ENCODE measurements at places on chromosomes 5 and 9. TPM values are rescaled to one million over a fixed set of nuclear protein-coding genes. Genes with fewer than 3 reads are reported as not detected.

Gene ZDHHC21
- 3.7 TPM for polyA plus RNA-seq

Gene GAS1
- 0.03 TPM for polyA plus RNA-seq

Gene TSSK1B
- polyA plus RNA-seq = not detected

Gene FAM78A
- polyA plus RNA-seq = 0.65 TPM

Gene DNAJC25
- 8.5 TPM for polyA plus RNA-seq

Gene CACNA1B
- 0.01 TPM for polyA plus RNA-seq

Gene TAF11L5
- polyA plus RNA-seq = not detected

Gene IL31RA
- 0.95 TPM for polyA plus RNA-seq

Gene ZNF366
- polyA plus RNA-seq = not detected

Gene STING1
- 0.92 TPM for polyA plus RNA-seq

- no peak for DNase-seq
These were observed 36.5 kb downstream of the HABP4 start for GRCh38 chr9:96486386-96487028.

GRCh38 chr5:172102913-172103626, 85.0 kb downstream of the STK10 start:
- DNase-seq = peak; percentile 73

- DNase-seq = no peak
These were observed 206.0 kb upstream of the TLX3 start for GRCh38 chr5:171102877-171103610.

DNA sequence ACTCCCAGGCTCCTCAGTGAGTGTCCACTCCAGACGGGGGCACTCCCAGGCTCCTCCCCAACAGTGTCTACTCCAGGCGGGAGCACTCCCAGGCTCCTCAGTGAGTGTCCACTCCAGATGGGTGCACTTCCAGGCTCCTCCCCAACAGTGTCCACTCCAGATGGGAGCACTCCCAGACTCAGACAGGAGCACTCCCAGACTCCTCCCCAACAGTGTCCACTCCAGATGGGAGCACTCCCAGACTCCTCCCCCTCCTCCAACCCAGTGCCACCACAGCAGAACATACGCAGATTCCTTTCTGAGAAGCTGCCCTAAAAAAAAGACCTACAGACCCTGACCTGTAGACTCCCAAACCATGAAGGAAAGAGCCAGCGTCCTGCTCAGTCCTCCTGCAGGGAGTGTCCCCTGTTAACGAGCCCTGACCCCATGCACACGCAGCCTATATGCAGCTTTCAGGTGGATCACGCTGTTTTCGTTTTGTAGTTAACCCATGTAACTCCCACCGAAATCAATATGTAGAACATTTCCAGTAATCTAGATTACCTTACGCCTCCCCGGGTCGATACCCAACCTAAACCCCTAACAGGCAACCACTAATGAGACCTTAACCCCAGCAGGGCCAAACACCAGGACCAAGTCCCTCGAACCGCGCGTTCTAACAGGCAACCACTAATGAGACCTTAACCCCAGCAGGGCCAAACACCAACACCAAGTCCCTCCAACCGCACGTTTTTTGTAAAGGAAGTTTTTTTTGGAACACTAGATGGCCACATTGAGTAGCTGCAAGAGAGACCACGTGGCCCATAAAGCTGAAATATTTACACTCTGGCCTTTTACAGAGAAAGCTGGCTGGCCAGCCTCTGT, 15.7 kb downstream of the PNPLA7 start:
- DNase-seq = peak; percentile 74

DNA sequence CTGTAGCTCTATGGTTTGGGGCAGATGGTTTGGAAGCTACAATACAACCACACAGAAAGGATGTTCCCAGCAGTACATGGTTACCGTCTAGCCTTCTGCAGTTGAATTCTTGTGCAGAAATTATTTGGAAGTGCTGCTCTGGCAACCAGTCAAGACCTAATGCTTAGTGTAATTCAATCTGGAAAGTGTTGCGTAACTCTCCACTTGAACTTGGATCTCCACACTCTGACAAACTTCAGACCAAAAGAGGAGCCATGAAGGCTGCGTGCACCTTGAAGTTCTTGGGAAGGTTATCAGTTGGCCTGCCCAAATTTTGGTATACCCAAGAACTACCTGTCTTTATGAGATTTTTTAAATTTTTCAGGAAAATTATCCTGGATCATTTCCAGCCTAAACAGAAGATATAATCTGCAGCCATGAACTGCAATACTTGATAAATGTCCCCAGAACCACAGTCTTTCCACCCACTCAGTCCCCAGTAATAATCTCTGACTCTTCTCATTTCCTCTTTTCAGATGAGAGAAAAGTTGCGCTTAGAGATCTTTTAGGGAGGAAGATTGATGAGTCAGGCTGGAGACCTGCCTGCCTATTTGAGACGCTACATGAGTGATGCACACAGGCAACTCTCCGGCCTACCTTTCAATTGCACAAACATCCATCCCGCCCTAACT, 159.9 kb downstream of the FANCC start:
- DNase-seq = no peak

GRCh38 chr5:179319123-179319522, 26.1 kb downstream of the ADAMTS2 start:
- no peak for DNase-seq

- no peak for DNase-seq
These were observed 93.8 kb downstream of the ANKRD18A start for GRCh38 chr9:38526591-38526990.

- DNase-seq = no peak
These were observed 52.2 kb downstream of the ZCCHC7 start for GRCh38 chr9:37172557-37172956.

GRCh38 chr9:112495614-112496013, 9.0 kb downstream of the KIAA1958 start:
- no peak for DNase-seq

DNA sequence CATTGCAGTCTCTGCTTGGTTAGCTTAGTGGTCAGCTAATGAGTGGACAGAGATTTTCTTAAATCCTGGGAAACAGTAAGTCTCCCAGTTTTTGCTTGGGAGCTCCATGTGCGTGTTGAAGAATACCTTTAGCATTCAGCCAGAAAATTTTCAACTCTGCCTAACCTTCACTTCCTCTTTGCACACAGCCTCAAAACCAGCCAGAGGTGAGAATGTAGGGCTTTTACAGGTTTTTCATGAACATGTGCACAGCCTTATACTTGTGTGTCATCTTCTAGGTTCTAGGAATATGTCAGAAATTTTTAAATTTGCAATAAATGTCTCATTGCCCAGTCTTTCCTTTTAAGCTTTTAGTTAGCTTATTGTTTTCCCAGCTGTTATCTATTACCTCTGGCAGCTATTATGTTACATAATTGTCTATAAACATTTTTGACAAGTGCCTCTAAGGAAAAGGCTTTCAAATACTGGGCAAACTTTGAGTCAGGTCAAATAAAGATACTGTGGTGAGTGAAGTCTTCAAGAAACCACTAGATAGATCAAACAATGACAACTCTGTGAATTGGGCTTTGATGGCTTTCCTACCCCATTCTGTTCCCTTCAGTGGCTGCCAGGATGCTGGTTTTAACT, 12.7 kb downstream of the ADGRV1 start:
- no peak for DNase-seq

DNA sequence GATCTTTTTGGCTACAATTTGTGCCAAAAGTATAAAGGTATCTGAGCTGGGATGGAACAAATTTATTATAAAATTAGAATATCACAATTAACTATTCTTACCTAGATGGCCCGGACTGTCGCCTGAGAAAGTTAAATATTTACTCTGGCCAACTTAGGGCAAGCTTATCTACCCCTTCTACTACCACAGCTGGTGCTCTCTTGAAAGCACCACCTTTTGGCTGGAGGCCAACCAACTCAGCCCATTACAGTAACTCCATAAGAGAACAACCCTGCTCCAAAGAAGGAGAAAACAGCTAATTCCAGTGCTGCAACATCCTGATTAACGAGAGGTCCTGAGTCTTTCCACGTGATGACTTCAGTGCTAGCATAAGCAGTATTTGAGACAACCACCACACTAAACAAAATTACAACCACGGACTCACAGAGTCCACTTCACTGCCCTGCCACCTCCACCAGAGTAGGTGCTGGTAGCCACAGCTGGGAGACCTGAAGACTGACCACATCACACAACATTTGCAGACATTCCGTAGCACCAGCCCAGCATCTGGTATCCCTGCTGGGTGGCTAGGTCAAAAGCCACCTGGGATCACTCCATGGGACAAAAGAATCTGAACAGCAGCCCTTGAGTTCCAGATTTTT, 43.2 kb downstream of the RGMB start:
- no peak for DNase-seq

- peak; percentile 60 for DNase-seq
These were observed 70.0 kb upstream of the IL17B start for GRCh38 chr5:149448831-149449714.

DNA sequence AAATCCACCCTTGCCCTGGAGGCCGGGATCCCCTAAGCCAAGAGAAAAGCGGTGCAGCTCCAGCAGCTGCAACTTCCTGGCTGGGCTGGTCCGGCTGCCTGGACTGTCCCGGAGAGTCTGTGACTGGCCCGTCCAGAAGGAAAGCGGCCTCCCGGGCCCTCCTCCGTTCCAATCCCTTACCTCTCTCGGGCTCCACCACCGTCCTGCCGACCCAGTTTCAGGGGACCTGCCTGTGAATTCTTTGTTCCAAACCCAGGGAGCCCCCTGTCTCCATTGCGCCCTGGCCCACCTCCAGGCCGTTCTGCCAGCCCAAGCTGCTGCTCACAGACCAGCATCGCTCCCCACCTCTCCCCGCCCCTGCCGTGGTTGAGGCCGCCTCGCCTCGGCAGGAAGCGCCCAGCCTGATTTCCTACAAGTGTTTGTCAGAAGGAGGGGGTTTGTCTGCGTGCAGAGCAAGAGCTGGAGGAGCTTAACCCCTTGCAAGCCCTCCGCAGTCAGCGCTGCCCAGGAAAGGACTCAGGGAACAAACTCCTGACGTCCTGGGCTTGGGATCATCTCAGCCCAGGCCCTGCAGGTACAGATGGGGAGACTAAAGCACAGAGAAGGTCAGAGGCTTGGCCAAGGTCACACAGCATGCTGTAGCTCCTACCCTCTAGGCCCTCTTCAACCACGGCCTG, at the start of gene AKNA:
Gene AKNA, minus strand, starts transcription at position 303 of the 677 bp plus-strand sequence. CDS start 6,649 bp downstream, outside the sequence.
- no peak for DNase-seq

DNA sequence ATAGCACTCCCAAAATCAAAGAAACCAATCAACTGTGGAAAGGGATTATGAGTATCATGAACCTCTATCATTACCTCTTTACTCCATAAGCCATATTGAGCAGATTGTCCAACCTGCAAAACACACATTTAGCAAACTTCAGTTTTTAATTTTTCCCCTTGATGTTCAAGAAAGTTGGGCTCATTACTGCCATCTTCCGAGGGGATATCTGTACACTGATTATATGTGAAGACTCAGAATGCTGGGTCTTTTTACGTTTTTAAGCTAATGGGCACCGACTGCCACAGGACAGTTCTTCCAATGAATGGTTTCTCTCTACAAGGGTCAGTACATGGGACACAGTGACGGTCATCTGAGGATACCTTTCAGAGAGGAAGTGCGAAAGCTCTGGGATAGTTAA, 132.7 kb downstream of the ELAVL2 start:
- DNase-seq = no peak

DNA sequence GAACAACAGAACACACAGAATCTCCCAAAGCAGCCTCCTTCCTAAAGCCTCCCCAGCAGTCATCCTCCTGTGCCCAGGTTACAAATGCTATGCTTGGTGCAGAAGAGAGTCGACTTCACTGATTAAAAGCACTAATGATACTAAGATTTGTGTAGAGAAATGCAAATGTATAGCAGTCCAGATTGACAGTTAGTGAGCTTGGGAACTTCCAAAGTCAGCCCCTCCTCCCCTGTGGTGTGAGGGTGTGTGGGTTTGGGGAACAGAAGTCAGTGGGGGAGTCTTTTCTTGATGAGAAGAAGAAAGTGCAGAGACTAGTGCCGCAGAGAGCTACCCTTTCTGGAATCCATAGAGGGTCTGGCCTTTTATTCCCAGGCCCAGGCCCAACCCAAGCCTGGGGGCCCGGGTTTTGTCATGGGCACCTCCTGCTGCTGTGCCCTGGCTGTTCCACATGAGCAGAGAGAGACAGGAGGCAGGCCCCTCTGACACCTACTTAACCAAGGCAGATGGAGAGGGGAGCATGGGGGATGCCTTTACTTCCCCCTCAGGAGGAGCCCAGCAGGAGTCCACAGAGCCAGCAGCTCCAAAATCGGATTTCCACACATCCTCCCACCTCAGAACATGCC, 173.3 kb downstream of the DENND1A start:
- DNase-seq = no peak

DNA sequence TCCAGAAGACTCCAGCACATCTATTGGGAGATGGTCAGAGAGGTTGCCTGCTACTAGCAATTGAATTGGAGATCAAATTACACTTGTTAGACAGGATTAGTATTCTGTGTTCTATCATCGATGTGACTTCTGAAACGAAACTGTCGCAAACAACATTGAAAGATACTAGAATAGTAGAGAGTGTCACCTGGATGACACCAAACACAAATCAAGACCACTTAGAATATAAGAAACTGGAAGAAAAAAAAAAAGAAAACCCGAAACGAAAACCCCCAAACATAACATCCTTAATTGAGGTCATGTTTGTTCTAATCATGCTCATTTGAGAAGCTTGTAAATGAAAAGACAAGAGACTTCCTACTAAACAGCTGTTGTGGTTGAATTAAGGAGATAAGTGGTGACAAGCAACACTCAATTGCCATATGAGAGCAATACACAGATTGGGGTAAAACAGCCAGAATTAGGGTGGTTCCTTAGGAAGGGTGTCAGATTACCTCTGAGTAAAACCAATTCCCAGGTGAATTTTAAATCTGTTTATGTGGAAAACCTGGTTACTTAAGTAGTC, 97.6 kb downstream of the BASP1 start:
- DNase-seq = no peak

DNA sequence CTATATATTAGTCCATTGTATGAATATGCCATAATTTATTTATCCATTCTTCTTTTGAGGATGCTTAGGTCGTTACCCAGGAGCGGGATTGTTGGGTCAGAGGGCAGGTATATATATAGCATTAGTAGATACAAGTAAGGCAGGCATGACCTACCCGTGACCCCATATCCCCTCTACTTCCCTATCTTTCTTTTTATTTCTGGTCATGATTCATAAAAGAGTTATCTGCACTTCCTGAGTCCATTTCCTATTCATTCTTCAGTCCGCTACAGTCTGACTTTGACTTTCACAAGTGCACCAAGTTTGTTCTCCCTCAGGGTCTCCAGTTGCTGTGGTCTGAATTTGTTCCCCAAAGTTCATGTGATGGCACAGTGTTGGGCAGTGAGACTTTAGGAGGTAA, 6.9 kb downstream of the RHOBTB3 start:
- no peak for DNase-seq

DNA sequence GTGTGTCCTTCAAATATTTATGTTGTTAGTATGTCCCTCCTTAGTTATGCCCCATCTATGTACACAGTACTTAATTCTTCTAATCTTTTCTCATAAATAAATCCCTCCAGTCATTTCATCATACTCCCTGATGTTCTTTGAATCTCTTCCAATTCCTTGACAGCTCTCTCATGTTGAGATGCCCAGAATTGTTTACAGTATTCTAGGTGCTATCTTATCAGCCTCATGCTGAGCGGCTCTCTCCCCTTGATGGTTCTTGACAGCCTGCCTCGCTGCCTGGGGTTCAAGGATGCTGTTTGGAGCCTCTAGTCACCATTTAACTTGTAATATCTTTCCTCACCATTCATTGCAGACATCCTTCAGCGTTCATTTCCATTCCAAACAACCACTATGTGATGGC, 799.2 kb downstream of the BRINP1 start:
- no peak for DNase-seq
